ENCODE measurements at places on chromosomes 7 and 10. TPM values are rescaled to one million over a fixed set of nuclear protein-coding genes. Genes with fewer than 3 reads are reported as not detected.

CYP26C1 gene
- not detected for polyA plus RNA-seq

DNA sequence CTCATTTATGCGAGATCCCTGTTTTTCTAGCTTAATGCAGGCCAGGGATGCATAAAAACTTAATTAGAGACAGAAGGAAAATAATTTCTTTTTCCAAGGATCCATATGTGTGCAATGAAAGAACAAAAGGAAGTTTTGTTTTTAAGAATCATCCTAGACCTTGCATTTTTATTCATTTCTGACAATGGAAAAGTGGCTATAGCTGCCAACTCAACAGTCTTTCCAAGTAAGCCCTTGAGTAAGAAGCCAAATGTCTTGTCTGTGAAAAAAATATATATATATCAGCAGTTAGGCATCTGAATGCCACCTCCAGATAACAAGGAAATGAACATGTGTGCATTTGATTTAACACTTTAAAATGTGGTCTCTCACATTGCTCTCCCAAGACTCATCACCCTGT lies 1397.6 kb downstream of the GATA3 start:
- DNase-seq = no peak

GRCh38 chr7:54166419-54166818 lies 375.8 kb upstream of the VSTM2A start:
- no peak for DNase-seq

GRCh38 chr7:1669064-1669951 lies 769 bp upstream of the ELFN1 start:
- DNase-seq = no peak
